ENCODE measurements at places on chromosomes 7 and 10. TPM values are rescaled to one million over a fixed set of nuclear protein-coding genes. Genes with fewer than 3 reads are reported as not detected.
A peak's percentile ranks its signal among the peaks of the same experiment; 100 is the strongest.

Gene HSPB1
- 48.6 TPM for total RNA-seq

DNA sequence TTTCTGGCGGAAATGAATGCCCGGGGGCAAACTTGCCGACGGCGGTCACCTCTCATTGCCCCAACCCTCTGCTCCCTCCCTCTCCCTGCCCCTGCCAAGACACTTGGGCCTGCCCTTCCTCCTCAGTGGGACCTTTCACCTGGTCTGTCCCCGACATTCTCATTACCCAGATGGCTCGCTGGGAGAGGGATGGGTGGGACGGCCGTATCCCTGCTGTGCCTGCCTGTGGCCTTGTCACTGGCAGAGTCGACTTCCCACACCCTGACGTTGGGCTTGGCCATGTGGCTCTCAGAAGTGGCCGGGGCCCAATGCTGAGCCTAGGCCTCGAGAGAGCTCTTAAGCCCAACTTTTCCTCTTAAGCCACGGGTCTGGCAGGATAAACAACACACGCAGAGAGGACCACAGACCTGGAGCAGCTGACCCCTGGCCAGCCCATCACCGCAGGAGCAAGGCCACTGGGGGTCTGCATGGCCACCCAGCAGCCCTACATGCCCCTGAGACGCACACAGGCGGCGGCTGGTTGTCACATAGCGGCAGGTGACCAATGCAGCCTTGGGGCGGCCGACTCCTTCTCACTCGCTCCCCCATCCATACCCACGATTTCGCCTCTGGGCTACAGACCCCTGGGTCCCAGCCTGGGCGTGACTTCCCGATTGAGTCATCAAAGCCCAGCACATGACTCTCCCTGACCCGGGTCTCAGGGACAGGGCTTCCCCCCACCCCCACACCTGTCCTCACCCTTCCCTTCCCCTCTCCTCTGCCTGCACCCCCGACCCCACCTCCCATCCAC lies 40.1 kb downstream of the SLC29A4 start:
- DNase-seq = no peak

Gene CDK1
- total RNA-seq = 28.1 TPM

- DNase-seq = no peak
These were observed 55.7 kb upstream of the RHEB start for GRCh38 chr7:151575410-151575809.

Gene ZNF488
- under 0.01 TPM for total RNA-seq

GRCh38 chr10:7334642-7334964 lies 76.2 kb downstream of the SFMBT2 start:
- DNase-seq = no peak

GRCh38 chr10:12022580-12023257 lies 19.9 kb downstream of the UPF2 start:
- DNase-seq = no peak

Gene SRGN
- 46.4 TPM for total RNA-seq

- no peak for DNase-seq
These were observed 28.1 kb upstream of the TRIM8 start for GRCh38 chr10:102616066-102616770.

DNA sequence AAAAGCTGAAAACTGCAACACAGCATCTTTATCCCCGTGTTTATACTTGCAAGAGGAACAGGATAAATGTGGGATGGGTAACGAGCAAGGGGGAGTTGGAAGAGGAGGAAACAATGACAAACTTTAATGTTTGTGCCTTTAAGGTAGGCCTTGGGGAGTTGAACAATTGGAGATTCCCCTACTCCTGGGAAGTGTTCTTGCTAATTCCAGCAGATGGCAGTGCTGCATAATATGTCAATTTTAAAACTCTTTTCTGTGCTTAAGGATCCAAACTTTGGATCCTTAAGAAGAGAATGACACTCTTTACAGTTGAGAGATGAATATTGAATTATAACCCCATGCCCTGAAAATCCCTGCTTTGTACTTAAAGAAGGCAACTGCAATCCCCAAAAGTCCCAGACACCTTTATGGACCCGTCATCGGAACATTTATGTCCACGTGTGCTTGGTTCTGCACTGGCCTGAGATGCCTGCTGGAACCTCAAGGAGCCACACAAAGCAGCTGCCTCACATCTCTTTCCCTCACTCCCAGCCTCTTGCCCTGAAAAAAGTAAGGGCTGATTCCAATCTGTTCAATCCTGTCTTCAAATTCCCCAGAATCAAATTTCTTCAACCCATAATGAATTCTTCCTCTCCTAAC lies 12.0 kb downstream of the IFIT5 start:
- DNase-seq = peak; percentile 75

DNA sequence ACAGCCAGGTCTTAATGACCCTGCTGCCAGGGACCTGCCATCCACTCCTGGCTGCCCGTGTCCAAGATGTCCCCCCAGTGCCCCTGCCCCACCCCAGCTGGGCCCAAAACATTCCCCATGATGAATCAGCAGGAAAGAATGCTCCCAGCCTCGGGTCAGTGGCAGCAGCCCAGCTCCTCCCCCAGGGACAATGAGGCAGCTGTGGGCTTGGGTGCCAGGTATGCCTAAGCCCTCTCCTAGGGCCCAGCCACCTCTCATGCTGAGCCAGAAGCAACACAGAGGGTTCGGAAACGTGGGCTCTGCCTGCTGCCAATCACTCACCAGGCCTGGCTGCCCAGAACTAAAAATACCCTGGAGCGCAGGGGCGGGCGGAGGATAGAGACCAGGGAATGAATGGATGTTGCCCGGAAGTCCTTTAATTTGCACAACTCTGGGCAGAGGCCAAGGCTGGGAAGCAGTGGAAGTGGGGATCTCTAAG lies 1.5 kb upstream of the LOXL4 start:
- DNase-seq = peak; percentile 73

Gene GIMAP7
- total RNA-seq = not detected
